ENCODE measurements at places on chromosomes 3 and 15. TPM values are rescaled to one million over a fixed set of nuclear protein-coding genes. Genes with fewer than 3 reads are reported as not detected.

- DNase-seq, result no peak
Observed at GRCh38 chr3:188979248-188979647, 192.5 kb upstream of the TPRG1 start.

DNA sequence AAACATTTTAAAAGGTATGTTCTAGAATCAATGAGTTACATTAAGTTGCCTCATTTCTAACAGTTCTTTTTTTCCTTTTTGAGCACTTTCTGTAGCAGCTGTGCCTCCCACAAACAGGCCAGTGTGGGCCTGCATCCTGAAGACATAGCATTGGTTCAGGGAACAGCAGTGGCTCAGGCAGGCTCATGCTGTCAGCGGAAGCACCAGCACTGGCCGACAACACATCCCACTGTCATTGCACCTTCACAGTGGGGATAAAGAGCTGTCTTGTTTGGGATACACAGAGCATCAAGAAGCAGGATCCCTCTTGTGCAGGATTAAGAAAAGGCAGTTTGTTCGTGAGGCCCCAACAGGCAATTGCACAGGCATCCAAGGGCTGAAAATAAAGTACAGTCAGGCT, 123.3 kb downstream of the MOBP start:
- no peak for DNase-seq

- no peak for DNase-seq
Observed at GRCh38 chr15:53693729-53694475, 65.6 kb downstream of the WDR72 start.

- DNase-seq, result no peak
Observed at GRCh38 chr3:28247286-28247685, 5.9 kb downstream of the CMC1 start.

- DNase-seq, result no peak
Observed at GRCh38 chr3:177977381-177978158, 558.7 kb upstream of the KCNMB2 start.

DNA sequence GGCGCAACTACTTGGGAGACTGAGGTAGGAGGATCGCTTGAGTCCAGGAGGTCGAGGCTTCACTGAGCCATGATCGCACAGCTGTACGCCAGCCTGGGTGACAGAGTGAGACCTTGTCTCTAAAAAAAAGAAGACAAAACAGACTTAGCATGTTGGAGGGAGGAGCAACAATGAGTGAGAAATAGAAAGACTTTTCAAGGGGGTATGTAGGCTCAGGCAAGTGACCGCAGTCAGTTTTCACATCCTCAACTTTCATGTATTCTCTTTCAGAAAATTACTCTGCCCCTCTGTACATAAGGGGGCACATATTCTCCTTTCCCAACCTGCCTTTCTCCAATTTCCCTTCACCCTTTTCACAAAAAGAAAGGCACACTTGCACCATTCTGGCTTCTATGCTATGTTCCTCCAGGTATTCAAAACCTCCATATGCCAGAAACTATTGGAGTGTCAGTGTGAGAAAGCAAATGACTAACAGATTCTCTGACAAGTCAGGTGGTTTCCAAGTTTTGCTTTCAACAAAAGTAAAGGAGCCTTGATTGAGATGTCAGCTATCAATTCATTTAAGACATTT, 7.6 kb downstream of the NSUN3 start:
- no peak for DNase-seq

- no peak for DNase-seq
Observed at GRCh38 chr3:192935441-192935840, 17.8 kb upstream of the MB21D2 start.

DNA sequence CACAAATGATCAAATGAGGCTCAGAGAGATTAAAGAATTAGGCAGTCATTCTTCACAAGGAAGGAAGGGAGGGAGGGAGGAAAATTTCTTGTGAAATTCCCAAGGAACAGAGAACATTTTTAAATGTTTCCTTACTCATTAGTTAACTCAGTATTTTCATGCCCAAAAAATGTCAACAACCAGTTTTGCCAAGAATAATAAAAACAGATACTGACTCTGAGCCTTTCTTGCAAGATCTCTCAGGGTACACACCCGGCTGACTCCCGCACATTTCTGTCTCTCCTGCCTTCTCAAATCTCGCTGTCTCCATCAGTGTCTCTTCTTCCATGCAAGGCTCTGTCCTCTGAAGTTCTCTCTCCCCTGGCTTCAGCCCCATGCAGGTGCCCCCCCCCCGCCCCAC, 265.9 kb downstream of the TJP1 start:
- no peak for DNase-seq

- DNase-seq, result no peak
Observed at GRCh38 chr3:126112531-126113237, 28.8 kb upstream of the SLC41A3 start.

DNA sequence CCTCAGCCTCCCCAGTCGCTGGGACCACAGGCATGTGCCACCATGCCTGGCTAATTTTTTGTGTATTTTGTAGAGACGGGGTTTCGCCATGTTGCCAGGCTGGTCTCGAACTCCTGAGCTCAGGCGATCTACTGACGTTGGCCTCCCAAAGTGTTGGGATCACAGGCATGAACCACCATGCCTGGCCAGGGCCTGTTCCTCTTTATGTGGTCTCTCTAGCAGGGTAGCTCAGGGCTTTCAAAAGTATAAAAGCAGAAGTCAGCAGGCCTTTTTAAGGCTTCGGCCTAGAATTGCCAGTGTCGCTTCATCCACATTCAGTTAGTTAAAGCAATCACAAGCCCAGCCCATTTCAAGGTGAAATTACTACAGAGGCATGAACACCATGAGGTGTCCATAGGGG, 7.6 kb downstream of the VHL start:
- DNase-seq, result no peak

DNA sequence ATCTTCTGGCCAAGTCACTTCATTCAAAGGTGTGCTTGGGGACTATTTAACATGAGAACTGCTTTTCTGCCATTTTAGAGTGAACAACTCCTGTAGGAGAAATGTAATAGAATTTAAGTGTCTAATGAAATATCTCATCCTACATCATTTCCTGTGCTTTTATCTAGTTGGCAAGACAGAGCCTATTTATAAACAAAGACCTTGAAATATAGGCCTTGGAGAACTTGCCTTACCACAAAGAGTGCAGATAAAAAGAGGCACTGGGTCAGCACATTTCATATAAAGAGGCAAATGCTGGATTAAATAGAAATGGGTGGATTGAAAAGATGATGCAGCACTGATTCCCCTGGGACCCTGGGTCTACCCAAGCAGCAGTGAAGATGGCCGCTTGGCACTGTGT, 278.0 kb downstream of the SUCLG2 start:
- DNase-seq, result no peak

DNA sequence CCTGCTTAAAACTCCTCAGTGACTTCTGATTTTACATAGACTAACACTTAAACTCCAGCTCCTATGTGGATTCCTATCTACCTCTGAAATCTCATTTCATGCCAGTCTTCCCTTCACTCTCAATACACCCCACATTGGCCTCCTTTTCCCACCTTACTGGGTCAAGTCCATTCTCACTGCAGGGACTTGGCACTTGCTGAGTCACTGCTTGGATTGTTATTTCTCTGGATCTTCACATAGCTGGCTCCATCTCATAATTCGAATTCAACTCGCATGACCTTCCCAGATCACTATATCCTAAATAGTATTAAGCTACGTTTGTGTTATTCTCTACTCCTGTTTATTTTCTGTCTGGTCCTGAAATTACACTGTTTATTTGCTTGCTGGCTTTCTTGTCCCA, 59.6 kb upstream of the FRMD4B start:
- no peak for DNase-seq

DNA sequence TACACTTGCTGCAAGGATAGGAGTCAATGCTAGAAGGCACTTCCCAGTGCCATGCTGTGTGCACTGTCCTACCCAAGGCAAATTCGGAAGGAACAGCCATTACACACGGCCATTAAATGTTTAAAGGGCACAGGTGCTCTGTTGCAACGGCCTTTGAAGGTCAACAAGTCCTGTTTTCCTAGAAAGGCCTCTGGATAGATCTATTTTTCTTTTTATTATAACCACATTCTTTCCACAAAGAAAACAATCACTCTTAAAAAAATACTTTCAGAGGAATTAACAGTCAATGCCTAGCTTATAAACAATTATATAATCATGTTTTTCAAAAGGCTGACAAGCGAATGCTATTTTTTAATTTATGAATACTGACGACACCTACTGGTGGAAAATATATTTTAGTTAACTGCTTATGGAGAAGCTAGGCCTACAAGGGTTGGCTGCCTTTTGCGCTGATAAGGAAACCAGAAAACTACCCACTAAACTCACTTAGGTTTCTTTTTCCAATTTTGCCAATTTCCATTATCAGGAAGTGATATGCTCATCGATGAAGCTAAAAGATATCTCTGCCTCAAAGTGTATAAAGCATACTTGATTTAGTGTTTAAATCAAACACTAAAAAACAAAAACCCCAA, 2.4 kb downstream of the ARHGEF3 start:
- DNase-seq, result no peak

DNA sequence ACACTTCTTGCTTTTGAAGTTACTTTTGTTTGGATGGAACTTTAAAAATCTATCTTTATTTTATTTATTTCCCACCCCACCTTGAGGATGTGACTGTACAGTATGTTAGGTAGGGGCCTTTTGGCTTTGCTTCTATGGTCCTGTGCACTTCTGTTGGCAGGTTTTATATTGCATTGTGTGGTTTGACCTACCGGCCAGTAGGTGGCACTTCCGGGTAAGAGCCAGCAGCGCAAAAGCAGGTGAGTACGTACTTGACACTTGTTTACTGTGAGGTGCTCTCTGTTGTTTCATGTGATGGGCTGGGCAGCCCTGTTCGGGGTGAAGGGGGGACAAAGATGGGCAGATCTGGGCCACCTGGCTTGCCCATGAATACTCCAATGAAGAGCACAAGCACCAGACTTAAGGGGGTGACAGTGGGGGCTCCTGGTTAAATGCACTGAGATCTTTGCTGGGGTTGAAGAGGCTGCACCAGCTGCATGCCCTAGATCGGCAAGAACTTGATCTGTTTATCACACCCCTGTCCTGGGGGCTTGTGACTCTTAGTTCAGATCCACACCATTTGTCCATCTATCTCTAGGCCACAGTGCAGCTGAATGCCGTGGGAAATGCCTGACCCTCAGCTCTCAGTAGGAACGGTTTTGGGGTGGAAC, 131.6 kb downstream of the NLGN1 start:
- DNase-seq, result no peak

FILIP1L gene
- total RNA-seq, result 112 TPM

SLC51B gene
- total RNA-seq, result not detected

Data from right atrium auricular region (tissue), 2 donors.